ENCODE measurements at places on chromosomes 5 and 9.

GRCh38 chr5:14775857-14776256, 95.7 kb downstream of the ANKH start:
- DNase-seq = no peak

DNA sequence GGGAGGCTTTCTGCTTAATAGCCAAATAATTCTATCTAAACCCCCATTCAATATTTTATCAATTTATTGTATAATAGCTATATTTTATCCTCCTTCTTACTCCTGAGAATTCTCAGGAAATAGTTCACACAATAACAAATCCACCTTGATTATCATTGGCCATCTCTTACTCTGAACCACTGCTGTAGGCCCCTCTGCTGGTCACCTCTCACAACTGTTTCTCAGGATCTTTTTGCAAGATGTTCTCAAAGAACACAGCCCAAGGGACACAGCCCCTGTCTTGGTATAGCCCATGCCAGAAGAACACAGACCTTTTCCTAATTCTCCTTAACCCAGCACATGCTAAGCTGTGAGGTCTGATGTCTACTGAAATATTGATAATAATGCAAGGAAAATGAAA, 74.9 kb upstream of the HTR4 start:
- DNase-seq = no peak

DNA sequence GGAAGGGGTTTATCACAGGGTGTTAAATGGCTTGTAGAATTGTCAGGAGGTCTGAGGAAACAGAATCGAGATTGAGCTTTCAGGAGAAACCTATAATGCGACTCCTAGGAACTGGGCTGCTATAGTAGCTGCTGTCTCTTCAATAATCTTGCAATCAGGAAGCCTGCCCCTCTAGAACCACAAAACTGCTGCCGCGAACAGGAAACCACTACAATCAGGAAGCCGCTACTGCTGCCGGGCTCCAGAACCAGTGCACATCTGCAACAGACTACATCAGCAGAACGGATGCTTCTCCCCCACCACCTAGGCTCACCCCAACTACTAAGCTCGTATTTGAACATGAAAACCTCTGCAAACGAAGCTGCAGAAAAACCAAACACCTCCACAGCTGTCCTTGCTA, 31.6 kb downstream of the TNFSF8 start:
- no peak for DNase-seq

DNA sequence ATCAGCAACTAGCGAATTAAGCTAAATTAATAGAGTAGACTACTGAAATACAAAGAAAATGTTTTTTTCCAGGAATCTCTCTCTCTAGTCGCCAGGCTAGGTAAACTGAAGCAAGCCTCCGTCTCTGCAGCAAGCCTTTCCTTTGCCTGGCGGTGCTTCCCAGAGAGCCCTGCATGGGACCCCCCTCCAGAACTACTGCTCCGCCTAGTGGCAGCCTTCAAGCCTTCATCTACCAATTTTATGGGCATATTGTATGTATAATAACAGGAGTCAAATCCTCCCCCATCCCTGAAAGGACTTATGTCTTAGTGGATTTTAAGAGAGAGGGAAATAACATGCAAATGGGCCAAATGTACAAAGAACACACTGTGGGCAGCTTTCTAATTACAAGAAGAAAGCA, 241.9 kb downstream of the SAXO1 start:
- no peak for DNase-seq

GRCh38 chr9:87062746-87063145, 115.4 kb upstream of the GAS1 start:
- no peak for DNase-seq

- no peak for DNase-seq
Observed at GRCh38 chr5:136197462-136198142, 4.6 kb upstream of the SMIM32 start.

DNA sequence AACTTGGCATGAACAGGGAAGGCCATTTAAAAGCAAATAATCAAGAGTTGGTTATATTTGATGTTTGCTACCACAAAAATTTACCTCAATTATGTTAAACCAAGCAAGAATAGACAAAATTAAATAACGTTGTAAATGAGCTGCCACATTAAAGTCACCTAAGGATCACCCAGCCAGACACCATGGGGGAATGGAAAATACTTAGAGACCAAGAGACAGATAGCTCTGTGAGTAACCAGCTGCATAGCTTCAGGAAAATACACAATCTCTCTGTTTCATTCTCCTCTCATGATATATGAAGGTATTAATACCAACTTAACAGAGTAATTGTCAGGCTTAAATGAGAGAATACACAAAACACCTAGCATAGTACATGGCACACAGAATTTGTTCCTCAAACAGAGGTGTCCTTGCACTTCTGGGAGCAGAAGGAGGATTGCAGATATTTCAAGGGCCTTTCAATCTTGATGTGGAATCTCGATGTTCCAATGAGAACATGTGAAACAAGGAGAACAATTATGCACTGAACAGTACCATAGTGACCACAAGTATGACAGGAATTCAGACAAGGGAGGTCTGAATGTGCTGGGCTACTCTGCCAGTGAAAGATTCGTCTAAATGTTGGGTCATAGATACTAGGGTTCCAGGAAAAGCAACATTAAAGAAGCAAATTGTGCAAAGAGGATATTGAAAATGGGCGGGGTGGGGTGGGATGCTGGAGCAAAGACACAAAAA, 18.6 kb downstream of the JAKMIP2 start:
- no peak for DNase-seq

DNA sequence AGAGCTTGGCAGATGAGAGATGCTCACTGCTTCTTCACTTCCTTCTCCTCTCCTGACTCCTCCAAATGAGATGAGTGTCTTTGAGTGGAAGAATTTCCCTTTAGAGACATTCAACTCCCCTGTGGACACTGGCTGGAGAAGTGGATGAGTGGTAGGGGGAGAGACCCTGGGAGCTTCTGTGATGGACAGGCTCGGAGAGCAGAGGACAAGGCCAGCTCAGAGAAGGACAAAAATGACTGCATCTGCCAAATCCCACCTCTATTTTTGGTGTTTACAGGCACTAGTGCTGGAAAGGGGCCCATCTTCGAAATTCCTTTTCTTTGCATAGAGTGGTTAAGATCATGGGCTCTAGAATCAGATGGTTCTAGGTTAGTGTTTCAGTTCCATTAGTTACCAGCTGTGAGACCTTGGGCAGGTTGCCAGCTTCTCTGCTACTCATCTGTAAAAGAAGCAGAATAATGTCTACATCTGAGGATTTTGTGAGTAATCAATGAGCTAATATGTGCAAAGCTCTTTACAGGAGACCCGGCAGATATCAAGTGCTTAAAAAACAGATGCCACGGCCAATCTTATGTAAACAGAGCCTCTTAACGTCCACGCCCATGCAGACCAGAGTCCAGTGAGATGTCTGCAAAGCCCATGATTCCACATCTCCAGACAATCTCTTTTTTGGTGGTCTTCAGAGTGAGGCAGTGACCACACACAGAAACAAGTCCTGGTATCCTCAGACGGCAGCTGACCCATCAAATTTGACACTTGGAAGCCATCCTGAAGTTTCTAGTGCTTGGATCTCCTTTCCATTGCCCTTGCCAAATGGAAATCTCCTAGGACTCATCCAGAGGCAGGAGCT, 13.6 kb upstream of the COL27A1 start:
- DNase-seq = no peak

- DNase-seq = no peak
Observed at GRCh38 chr5:116231288-116231687, 146.5 kb downstream of the COMMD10 start.

DNA sequence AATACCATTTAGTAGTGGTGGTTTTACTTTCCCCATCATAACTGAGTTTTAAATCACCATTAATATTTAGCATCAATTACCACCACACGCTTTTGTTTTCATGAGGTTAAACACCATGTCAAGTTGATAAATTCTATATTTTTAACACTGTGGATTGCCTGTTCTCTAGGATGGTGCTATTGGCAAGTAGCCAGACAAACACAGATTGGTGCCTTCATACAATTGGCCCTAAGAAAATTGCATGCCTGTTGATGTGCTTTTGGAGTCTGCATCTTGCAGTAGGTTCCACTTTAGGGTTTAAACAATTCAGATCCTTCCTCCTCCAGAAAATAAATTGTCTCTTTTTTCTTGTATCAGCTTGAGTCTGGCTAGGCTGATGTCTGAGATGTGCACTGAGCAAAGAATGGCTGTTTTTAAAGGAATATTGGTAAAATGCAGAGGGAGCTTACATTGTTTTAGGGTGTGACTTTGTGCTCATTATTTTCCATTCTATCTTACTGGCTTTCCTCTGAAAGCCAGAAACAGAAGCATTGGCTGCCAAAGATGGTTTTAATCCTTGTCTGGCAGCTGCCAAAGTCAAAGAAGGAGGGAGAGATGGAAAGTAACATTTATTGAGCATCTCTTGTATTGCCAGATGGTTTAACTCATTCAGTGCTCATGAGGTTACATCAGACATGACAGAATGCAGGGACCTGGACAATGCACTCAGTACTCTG, 19.6 kb upstream of the MAN2A1 start:
- no peak for DNase-seq

GRCh38 chr5:181189962-181190710, 14.9 kb downstream of the TRIM7 start:
- no peak for DNase-seq

DNA sequence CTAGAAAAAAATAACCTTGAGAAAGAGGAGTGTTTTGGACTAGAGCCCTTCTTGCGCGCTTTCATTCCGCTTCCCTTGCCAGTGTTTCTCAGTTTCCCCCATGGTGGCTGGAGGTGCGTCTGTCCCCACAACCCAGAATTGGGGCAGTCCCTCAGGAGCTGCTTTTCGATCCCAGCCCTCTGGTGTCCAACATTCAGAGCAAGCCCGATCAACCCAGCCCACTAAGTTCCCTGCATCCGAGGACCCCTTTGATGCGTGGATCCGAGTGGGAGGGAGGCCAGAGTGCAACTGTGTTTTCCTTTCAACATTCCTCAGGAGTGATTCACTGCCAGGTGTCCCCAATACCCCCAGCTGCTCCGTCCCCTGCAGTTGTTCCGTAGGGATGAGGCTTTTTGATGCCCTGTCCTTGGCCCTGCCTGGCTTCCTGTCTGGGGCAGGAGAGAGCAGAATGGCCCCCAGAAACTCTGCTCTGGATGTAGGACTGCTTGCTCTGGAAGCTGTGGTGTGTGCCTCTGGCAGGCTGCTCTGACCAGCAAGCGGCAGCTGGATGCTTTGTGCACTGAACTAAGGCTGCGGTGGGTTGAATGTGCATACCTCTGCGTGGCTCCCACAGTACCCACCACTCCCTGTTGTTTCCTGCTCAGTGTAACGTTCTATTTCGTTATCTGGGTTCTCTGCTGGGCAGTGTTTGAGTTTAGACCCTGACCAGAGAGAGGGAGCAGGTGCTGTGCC, 117.5 kb downstream of the BOD1 start:
- no peak for DNase-seq

GRCh38 chr5:133605323-133605722, 7.0 kb downstream of the FSTL4 start:
- DNase-seq = no peak

DNA sequence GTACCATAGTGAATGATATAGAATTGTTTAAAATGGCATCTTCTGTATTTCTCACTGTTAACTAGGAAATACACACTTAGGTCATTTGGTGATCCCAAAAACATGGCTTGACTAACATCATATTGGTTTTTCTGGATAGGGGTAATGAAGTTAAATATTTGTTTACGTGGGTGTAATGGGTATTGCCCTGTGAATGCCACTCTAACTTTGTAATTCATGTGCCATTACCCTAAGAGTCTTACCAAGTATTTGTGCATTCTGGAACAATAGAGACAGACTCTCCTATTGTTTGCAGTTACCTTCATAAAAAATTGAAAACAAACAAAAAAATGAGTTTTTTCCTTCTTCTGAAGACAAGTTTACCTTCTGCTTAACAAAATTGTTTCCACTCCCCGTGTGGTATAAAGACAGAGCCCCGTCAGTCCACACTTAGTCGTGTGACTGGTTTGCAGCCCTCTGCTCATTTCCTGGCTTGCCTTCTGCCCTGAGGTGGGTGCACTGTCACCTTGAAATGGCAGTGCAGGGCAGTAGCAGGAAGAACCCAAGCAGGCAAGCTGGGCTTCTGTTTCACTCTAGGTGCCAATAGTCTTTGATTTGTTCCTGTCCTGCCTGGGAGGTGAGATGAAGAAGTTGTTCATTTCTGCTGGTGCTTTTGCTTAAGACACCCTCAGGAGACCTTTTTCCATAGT, 9.6 kb upstream of the CATSPER3 start:
- DNase-seq = no peak

GRCh38 chr5:28165096-28165495, 1126.7 kb upstream of the CDH9 start:
- no peak for DNase-seq

DNA sequence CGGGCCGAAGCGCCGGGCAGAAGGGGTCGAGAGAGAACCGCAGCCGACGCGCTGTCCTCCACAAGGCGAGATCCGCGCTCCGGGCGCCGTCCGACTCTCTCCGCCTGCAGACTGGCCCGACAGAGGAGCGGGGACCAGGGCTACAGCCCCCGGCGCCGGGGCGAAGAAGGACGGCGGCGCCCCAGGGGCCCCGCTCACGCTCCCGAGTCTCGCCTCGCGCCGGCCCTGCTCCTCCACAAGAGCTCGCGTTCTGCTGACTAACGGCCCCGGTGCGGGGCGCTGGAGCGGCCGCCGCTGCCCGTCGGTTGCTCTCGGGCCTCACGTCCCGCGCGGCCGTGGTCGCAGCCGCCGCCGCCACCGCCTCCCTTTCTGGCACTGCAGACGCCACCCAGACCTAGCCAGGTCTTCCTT, 338 bp downstream of the ABHD17B start:
- no peak for DNase-seq

DNA sequence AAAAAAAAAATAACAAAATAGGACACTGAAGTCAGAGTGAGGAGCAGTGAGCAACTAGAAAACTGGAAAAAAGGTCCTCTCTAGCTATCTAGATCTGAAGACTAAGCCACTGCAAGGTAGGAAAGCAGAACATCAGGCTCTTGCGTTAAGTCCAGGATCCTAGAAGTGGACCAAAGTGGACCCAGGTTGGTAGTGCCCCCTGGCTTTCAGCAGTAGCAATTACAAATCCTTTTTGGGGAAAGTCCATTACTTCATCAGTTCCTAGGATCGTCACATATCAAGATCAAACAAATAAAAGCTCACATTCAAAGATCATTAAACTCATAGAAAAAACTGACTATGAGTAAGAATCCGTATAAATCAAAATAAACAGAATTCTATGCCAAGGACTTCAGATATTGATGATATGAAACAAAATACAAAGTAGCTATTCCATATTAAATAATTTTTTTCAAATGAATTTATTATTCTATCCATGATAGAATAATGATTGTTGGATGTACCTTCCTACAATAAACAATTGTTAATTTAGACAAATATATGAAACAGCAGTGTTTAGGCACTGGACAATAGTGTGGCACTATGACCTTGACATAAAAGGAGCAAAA, 6.5 kb upstream of the RICTOR start:
- DNase-seq = no peak

- no peak for DNase-seq
Observed at GRCh38 chr5:54234304-54234933, 76.0 kb downstream of the ARL15 start.

GRCh38 chr5:39946356-39947045, 521.7 kb upstream of the DAB2 start:
- no peak for DNase-seq

DNA sequence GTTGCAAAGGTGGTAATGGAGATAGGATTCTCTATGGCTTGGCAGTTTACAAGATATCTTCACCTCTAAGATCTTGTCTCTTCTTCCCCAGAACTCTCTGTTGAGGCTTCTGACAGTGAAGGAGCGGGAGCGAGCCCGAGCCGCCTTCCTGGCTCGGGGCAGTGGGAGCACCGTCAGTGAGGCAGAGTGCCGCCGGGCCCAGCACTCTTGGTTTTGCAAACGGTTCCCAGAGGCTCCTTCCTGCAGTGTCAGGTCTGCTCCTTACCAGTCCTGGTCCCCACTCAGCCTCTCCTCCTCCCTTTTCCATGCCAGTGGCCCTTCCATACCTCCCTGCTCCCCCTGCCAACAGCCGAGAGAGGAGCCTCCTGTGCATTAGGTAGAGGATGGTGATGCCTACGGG, 12.6 kb upstream of the DNAJB5 start:
- no peak for DNase-seq
